ENCODE measurements at places on chromosomes 2 and 18.

DNA sequence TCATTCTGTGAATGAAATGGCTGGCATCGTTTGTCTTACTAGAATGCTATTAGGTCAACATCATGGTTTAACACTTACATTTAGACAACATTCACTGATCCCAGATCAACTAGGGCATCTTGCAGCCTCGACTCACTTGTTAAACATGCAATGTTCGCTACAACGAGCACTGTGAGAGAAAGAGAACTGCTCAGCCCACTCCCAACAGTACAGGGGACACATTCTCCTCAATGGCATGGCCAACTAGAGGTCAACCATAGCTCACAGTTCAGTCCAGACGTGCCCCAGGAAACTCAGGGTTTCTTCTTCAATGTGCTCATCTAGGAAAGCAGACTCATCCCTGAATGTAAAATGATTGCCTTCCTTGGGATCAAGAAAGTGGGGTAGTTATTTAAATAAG, 5.9 kb downstream of the WIPF1 start:
- DNase-seq = no peak

GRCh38 chr2:101152272-101153076, 1.3 kb upstream of the TBC1D8 start:
- DNase-seq = peak; percentile 59

DNA sequence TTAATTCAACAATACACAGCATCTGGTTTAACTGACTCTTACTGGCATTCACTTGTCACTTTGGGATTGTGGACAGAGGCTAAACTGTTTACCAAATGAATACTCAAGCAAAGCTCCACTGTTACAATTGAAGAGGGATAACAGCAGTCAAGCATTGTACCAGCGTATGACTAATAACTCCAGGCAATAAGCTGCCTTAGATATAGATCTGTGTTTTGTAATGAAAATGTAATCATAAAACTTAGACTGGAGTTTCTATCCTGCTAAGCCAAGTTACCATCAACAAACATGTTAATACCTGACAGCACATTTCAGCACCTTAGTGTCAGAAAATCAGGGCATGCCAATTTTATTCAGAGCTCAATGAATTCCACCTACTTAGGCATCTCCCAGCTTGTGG, 889.5 kb downstream of the EPHA4 start:
- no peak for DNase-seq

DNA sequence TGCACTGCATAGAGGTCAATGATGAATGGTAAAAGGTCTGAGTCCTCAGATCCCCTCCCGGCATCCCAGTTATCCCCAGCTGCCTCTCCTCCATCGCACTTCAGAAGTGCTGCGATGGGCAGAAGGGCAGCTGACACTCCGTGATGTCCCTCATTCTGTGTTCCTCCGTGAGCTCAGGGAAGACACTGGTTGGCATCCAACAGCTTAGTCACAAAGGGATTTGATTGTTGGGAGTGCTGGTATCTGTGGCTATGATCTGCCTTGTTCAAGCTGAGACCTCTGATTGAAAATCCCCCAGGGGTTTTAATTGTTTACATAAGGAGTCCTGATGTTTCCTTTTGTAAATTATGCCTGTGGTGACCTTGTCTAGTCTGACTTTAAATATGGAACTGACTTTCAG, 19.0 kb upstream of the SAG start:
- DNase-seq = no peak

- DNase-seq = peak; percentile 59
These were observed 569 bp downstream of the PDK1 start for GRCh38 chr2:172556284-172557033.

DNA sequence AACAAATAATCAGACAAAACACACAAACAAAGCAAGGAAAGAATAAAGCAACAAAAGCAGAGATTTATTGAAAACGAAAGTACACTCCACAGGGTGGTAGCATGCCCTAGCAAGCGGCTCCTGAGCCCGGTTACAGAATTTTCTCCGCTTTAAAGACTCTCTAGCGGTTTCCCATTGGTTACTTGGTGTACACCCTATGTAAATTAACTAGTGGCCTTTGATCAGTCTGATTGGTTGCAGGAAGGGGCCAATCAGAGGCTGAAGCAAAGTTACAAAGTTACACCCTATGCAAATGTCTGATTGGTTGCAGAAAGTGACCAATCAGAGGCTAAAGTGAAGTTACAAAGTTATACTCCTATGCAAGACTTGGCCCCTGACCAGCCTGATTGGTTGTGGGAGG, 242.9 kb downstream of the LDLRAD4 start:
- no peak for DNase-seq

- no peak for DNase-seq
These were observed 2.4 kb downstream of the NEU4 start for GRCh38 chr2:241811201-241811951.

DNA sequence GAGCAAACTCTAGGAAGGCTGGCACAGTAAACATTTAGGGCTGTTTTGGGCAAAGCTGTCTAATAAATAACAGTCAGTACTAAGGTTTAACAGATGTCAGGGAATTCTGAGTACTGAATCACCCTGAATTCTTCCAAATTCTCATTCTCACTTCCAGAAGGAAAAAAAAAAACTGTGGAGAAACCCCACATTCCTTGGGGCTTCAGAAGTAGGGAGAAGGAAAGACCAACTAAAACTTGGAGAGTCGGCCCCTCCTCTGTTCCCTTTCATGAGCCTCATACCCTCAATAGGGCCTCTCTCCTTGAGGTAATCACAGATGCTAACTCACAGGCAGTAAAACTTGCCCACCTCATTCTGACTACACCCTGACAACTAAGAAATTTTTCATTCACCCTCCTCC, 62.1 kb downstream of the CCDC148 start:
- DNase-seq = no peak

GRCh38 chr2:109067631-109068125, 61.3 kb upstream of the SH3RF3 start:
- DNase-seq = no peak

DNA sequence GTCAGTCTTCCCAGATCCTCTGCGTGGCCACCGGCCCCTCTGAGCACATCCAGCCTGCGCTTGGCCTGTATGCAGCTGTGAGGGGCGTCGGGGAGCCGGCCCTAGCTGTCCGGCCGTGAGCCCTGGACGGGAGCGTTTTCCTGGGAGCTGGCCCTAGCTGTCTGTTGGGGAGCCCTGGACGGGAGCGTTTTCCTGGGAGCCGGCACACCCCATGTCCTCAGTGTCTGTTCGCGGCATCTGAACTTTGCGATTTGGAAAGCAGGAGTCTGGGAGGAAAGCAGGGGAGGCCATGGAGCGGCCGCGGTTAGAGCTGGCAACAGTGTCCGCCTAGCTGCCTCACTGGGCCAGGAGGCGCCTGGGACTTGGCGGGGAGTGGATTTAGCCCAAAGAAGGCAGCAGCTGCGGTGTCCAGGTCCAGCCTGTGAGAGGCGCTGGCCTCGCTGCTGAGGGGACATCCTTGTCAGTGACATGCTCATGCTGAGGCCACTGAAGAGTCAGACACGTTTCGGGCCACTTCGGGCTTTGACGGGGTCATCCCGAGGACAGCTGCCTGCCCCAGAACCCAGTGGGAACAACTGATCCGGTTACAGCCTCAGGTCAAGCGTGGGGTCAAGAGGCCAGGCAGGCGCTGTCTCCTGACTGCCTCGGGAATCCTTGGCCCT, 75.8 kb downstream of the KCNG2 start:
- no peak for DNase-seq

DNA sequence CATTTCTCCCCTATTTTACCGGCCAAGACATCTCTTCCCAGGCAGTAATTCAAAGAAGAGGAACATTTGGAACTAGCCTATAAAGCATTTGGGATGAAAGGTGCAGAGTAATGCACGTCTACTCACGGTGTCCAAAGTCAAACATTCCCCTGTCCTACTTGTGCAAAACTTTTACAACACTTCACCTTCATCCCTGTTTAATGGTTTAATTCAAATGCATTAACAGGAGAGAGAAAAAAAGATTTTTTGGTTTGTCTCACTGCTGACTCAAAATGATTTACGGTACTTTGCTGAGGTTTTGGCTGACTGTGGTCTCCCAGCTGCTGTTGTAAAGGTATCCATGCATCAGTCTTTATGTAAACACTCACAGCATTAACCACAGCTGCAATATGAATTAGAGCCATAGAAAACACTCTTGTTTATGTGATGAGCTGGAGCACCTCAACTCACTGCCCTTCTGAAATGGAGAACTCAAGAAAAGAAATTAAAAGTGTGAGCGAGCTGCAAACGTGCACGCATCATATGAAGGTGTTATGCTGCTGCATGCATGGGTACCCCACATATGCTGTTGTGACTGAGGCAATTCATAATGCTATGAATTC, 220.5 kb downstream of the PIEZO2 start:
- no peak for DNase-seq

GRCh38 chr2:1936427-1936980, 192.2 kb upstream of the PXDN start:
- DNase-seq = no peak

- DNase-seq = no peak
These were observed 190.1 kb downstream of the ICOS start for GRCh38 chr2:204126705-204127104.

DNA sequence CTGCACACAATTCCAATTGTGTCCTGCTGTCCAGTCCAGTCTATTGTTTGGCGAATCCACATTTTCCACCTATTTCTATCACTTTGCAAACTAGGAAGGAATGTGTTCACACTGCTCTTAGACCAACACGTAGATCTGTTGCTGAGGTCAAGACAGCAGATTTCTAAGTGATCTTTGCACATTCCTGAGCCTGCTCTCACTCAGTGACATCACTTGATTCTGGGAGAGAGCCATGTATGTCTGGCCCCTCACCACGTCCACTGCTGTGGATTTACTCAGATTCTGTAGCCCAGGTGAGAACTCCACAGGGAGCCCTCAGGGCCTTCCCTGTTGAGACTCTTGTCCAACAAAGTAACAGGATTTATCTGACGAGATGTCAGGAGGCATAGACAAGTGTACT, 317.2 kb downstream of the TSN start:
- DNase-seq = no peak

DNA sequence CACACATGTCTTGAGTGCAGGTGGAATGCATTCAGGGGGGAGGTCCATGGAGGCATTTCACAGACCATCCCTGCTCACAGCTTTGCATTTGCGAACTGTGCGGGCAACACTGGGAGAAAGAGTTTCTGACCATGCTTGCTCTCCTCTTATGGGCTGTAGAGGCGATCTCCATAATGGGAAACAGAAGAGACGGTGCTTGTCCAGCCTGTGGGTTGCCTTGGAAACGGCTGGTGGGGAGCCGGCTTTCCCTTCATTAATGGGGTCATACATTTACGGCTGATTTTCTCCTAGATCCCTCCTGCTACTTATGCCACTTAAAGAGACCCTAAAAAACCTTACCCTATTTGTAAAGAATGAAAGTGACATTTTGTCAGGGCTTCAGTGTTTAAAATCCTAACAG, 147.4 kb downstream of the SOX11 start:
- no peak for DNase-seq

GRCh38 chr2:236616624-236617023, 47.0 kb downstream of the ACKR3 start:
- DNase-seq = no peak
